Stimulated activated CD8-positive, alpha-beta memory T cell treated with anti-CD3 and anti-CD28 coated beads, Interleukin-15, amount 100 ng/mL, for 48 hours (primary cell): ENCODE measurements at places on chromosomes 16 and 17.

DNA sequence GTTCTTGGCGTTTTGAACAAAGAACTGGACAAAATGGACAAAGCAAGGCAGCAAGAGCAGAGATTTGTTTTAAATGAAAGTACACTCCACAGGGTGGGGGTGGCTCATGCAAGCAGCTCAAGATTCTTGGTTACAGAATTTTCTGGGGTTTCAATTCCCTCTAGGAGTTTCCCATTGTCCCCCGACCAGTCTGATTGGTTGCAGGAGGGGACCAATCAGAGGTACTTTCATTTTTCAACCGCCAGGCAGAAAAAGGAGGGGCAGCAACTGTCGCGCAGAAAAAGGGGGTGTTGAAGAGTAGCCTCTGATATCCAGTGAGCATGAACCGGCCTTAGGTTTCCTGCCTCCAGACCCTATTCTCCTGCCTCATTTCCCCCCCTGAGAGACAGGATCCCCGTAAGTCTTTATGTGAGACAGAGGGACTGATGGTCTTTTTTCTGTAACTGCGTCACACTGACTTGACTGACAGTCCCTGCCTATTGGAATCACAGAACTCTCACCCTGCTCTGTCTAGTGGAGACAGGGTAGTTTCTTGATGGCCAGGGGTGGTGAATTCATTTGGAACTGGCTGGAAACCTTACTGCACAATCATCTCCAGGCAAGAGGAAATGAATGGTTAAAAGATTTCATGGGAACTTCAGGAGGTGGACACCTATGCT is 59.4 kb upstream of the ALOX12 start:
- DNase-seq = no peak

- DNase-seq = no peak
These were observed 404.1 kb downstream of the CNTNAP4 start for GRCh38 chr16:76681296-76681695.

DNA sequence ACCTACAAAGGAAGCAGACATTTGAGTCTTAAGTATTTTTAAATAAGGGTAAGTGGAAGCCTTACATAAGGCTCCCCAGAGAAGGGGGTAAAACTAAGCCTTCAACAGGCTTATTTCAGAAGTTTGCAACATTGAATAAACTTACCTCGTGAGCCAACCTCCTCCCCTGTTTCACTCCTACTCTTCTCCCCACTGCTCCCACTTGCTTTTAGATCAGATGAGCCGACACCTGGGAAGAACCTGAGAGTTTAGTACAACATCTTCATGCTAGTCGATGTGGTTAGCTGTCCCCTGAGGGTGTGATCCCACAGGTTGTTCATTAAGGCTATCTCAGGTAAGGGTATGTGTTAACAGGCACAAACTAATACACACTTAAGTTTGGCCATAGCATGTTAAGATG is 13.8 kb downstream of the ZP2 start:
- no peak for DNase-seq

DNA sequence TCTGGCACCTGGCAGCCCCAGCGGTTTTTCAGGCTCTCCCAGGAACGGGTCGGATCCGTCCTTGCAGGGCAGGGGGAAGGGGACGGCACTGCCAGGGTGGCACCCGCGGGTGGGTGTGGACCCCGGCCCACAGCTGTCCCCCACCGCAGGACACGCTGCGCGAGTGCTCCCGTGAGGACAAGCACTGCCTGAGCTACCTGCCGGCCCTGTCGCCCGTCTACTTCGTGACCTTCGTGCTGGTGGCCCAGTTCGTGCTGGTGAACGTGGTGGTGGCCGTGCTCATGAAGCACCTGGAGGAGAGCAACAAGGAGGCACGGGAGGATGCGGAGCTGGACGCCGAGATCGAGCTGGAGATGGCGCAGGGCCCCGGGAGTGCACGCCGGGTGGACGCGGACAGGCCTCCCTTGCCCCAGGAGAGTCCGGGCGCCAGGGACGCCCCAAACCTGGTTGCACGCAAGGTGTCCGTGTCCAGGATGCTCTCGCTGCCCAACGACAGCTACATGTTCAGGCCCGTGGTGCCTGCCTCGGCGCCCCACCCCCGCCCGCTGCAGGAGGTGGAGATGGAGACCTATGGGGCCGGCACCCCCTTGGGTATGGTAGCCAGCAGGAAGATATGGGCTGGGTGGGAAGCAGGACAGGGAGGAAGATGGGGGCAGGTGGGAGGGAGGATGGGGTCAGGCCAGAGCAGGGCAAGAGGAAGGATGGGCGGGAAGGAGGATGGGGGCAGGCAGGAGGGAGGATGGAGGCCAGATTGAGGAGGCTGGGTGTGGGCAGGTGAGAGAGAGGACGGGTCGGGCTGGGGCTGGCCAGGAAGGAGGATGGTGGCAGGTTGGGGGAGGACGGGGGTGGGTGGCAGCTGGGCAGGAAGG is 6.8 kb downstream of the TPSG1 start:
- no peak for DNase-seq
